CD4-positive, CD25-positive, alpha-beta regulatory T cell (primary cell): ENCODE measurements at places on chromosomes 2 and 18. TPM values are rescaled to one million over a fixed set of nuclear protein-coding genes. Genes with fewer than 3 reads are reported as not detected.

The NCKAP1 gene
- total RNA-seq: 5.7 TPM

The DNAJC5G gene
- not detected for total RNA-seq

The CABYR gene
- total RNA-seq: 1.2 TPM

The SULT1C3 gene
- not detected for total RNA-seq

The RSAD2 gene
- total RNA-seq: 4.1 TPM
